ENCODE measurements at places on chromosomes 16 and 17.

GRCh38 chr17:61947367-61948078 lies 19.7 kb upstream of the INTS2 start:
- no peak for DNase-seq

GRCh38 chr17:49968405-49969133 lies 421 bp upstream of the DLX4 start:
- peak; percentile 81 for DNase-seq

- no peak for DNase-seq
Observed at GRCh38 chr17:80248001-80248893, 12.4 kb upstream of the RNF213 start.

GRCh38 chr16:89094252-89094879 lies 714 bp downstream of the ACSF3 start:
- DNase-seq = peak; percentile 45

DNA sequence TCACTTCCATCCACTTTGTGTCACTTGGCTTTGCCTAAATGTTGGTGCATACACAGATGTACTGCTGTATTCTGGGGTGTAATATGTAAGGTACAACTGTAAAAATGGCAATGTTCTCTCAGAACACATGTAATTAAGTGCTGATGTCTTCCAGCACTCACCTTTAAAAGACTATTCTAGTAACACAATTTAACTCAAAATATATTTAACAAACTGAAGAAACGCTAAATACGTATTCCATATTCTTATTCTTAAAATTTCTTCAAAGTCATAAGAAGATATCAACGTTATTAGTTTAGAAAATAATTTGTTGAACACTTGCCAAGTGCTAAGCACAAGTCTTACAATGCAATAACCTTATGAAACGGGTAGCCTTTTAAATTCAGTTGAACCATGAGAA lies 3.6 kb downstream of the CMC2 start:
- DNase-seq = no peak

- DNase-seq = no peak
Observed at GRCh38 chr16:50441486-50442157, 72.8 kb upstream of the BRD7 start.

DNA sequence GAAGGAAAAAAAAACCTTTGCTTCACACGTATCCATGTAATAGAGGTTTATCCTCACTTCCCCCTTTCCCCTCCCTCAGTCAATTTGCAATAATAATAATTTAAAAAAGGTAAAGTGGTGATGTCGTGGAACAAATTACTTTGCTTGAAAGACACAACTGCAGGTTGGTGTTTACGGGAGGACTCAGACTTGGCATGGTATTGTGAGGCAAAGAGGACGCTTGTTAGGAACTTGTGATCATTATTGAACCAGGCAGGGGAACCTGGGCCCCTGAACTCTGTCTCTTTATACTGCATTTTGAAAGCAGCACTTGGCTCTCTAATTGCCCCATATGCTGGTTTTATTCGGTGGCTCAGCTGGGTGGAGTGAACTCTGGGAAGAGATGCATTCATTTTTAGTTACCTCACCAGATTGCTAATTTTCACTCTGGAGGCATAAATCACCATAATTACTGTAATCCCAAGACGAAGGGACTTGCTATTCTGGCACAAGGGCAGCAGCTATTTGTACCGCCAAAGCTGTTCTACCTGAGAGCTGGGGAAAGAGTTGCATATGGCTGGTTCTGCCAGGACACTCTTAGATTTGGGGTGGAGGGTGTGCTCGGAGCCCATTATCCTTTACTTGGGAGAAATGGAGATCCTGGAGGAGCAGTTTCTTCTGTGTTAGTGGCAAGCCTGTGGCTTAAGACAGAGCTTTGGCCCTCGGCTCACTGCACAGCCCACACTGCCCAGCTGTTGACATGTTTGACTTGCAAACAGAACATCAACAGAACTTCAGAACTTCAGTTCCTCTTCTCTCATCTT lies 5.7 kb upstream of the DHX8 start:
- DNase-seq = no peak

DNA sequence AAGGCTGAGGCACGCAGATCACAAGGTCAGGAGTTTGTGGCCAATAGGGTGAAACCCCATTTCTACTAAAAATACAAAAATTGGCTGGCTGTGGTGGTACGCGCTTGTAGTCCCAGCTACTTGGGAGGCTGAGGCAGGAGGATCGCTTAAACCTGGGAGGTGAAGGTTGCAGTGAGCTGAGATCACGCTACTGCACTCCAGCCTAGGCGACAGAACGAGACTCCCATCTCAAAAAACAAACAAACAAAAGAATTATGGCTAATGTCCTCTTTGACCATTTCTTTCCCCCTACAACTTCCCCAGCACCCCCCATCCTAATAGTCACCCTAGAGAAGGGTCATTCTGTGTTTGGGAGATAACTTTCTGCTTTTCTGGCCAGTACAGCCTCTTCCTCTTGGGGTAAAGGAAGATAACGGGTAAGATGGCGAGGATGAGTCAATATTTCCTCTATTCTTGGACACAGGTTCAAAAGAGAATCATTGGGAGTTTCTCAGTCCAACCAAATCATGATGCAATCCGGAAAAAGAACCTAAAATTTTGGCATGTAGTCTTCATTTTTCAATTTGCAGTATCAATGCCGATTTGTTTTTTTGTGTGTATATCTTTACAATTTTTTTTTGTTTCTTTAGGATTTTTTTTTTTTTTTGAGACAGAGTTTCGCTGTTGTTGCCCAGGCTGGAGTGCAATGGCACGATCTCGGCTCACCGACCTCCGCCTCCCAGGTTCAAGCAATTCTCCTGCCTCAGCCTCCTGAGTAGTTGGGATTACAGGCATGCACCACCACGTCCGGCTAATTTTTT lies 107.6 kb upstream of the MED13 start:
- no peak for DNase-seq

DNA sequence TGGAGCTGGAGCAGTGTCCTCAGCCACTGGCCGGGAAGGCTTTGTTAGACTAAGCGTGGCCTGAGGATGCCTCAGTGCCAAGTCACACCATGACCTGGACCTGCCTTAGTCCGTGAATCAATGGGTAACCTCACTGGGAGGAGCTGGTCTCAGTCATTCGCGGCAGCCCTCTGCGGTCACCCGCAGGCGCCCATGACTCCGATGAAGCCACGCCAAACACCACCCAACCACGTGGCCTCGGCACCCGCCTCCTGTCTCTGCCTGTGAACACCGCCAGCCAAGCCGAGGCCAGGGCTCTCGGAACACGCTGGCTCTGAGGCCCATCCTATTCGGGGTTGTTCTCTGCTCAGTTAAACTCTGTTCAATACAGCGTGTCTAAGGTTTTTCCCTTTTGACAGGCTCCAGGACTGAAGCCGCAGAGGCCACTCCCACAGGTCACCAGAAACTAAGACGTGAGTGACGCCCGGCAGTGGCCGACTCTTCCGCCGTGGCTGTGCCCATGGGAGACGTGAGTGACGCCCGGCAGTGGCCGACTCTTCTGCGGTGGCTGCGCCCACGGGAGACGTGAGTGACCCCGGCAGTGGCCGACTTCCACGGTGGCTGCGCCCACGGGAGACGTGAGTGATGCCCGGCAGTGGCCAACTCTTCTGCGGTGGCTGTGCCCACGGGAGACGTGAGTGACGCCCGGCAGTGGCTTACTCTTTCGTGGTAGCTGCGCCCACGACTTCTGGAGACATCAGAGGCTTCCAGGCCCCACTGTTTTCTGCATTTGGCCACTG lies 16.8 kb upstream of the PABPN1L start:
- no peak for DNase-seq

- no peak for DNase-seq
Observed at GRCh38 chr17:31597646-31598398, 206.3 kb downstream of the RAB11FIP4 start.

- DNase-seq = no peak
Observed at GRCh38 chr17:58370309-58370708, 18.3 kb upstream of the SUPT4H1 start.

DNA sequence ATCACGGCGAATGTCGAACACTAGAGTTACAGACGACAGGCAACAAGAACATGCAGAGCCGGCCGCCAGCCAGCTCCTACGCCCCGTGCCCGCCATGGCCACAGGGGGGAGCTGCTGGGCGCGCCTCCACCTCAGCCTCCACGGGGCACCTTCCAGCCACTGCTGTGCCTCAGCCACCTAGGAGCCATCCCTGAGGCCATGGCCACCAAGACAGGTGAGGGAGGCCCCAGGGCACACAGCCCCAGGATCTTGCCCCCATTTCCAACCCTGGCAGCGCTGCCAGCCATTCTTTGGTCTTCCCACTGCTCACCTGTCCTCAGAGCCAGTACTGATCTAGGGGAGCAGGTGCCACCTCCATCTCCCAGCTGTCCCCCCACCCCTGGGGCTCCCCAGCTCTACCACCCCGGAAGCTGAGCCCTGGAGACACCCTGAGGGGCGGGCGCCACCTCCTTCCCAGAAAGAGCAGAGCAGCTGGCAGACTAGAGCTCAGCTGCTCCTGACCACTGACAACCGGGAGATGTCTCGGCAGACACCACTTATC lies 11.8 kb downstream of the GNPTG start:
- peak; percentile 82 for DNase-seq

DNA sequence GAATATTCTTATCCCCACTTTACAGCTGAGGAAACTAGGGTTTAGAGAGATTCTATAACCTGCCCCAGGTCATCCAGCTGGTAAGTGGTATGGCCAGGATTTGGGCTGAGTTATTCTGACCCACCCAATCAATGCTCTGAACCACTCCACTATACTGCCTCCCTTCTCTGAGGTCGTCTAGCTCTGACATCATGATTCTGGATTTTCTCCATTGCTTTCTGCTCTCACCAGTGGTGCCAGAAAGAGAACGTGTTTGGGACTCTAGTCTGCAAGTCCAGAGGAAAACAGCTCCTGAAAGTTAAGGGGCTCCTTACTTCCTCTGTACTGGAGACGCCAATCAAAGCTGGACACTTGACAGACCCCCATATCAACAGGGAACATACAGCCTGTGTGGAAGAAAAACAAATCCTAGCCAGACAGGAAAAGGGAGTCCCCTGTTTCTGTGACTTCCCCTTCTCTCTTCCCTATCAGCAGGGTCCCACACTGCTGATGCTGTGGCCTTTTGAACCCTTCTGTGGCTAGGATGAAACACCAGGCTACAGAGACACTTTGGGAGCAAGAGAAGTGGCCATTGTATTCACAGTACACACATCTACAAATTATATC lies 6.0 kb upstream of the EZH1 start:
- no peak for DNase-seq

DNA sequence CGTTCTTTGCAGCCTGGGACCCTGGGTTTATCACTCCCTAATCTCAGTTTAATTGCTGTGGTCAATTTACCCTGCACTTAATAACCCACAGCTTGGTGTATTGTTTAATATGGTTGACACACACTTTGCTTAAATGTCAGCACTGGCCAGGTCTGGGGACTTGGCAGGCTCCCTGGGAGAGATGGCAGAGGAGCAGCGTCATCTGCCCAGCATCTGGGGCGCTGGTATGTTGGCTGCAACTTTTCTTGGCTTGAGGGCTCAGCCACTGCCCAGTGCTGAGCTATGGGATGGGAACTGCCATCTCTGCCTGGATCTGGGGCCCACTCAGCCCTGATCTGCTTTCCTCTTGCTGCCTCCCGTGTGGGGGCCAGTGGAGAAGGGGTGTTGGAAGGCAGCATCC lies 115.7 kb upstream of the IRX3 start:
- no peak for DNase-seq
